Type B pancreatic cell (in vitro differentiated cells): ENCODE measurements at places on chromosomes 3 and 15. TPM values are rescaled to one million over a fixed set of nuclear protein-coding genes. Genes with fewer than 3 reads are reported as not detected.

DPPA4 gene
- 1.5 and 14.9 TPM in 2 replicates for total RNA-seq

DLL4 gene
- total RNA-seq, result 2.9 and 5.9 TPM in 2 replicates

TGM5 gene
- 0.22 and 0.71 TPM in 2 replicates for total RNA-seq

ZDHHC23 gene
- total RNA-seq, result 8.1 and 8.5 TPM in 2 replicates

RLBP1 gene
- not detected in 2 replicates for total RNA-seq

STARD9 gene
- 1.2 and 13.7 TPM in 2 replicates for total RNA-seq

TLE3 gene
- total RNA-seq, result 109 and 185 TPM in 2 replicates

MED12L gene
- 3.2 and 6.4 TPM in 2 replicates for total RNA-seq

BFSP2 gene
- total RNA-seq, result not detected in 2 replicates

KLF15 gene
- total RNA-seq, result 2.4 and 7.9 TPM in 2 replicates

SLC22A13 gene
- 0.60 and 0.79 TPM in 2 replicates for total RNA-seq

WDR76 gene
- total RNA-seq, result 5.7 and 16.9 TPM in 2 replicates

- no peak for DNase-seq
These were observed 10.9 kb downstream of the RARB start for GRCh38 chr3:25438791-25439555.

DNA sequence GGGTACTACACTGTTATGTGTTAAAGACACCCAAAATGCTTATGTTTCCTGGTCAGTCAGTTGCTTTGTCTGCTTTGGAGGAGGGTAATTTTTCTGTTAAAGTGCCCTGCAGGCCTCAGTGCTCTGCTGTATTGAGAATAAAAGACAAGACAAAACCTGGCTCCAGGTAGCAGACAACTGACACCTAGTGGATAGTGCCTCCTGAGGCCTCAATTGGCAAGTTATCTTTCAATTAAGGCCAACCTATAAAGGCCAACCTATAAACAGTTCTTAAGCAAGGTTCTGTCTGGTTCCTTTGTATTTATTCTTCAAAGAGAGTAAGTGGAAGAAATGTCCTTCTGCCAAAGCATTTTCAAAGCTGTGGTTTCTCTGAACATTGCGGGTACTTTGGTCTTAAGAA lies 773.8 kb downstream of the MECOM start:
- no peak for DNase-seq

GRCh38 chr15:90708516-90708915 lies 8.6 kb upstream of the BLM start:
- no peak for DNase-seq

- DNase-seq, result no peak
These were observed 10.5 kb downstream of the KIF15 start for GRCh38 chr3:44772099-44772442.

DNA sequence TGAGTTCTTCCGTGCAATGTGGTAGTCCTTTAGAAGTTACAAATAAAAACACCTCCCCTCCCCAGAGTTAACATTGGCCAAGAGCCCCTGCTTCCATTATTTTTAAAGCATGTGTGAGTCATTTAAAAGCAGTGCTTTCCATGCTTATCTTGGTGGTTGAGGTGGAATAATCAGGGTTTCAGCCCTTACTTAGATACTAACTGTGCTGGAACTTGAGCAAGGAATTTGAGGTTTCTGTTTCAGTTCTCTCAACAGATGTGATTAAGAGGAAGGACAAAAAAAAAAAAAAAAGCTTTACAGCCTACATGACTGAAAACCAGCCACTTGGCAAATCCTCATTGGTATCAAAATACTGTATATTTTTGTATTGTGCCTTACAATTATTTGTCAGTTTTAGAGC lies 64.5 kb downstream of the CGNL1 start:
- no peak for DNase-seq

- DNase-seq, result no peak
These were observed 265.4 kb downstream of the VPS13C start for GRCh38 chr15:61794881-61795280.

DNA sequence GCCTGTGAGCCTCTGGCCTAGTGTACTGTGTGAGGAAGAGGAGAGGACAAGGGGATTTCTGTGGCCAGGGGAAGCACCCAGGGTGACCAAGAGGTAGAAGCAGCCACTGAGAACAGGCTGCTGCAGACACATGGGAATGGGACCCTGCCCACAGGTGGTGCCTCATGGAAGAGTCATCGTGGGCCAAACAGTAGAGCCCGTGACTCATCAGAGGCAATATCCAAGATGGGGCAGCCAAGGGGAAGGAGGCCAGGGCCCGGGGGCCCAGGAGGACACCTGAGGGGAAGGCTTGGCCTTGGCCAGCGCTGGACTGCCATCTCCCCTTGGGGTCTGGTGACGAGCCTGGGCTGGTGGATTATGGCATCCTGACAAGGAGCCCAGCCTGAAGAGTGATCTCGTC lies 275.0 kb upstream of the LYSMD4 start:
- no peak for DNase-seq

GRCh38 chr3:102481050-102481449 lies 46.2 kb downstream of the ZPLD1 start:
- no peak for DNase-seq

GRCh38 chr3:167829071-167829470 lies 93.5 kb downstream of the SERPINI1 start:
- no peak for DNase-seq

- no peak for DNase-seq
These were observed 987.9 kb downstream of the NTRK3 start for GRCh38 chr15:87268675-87269074.

DNA sequence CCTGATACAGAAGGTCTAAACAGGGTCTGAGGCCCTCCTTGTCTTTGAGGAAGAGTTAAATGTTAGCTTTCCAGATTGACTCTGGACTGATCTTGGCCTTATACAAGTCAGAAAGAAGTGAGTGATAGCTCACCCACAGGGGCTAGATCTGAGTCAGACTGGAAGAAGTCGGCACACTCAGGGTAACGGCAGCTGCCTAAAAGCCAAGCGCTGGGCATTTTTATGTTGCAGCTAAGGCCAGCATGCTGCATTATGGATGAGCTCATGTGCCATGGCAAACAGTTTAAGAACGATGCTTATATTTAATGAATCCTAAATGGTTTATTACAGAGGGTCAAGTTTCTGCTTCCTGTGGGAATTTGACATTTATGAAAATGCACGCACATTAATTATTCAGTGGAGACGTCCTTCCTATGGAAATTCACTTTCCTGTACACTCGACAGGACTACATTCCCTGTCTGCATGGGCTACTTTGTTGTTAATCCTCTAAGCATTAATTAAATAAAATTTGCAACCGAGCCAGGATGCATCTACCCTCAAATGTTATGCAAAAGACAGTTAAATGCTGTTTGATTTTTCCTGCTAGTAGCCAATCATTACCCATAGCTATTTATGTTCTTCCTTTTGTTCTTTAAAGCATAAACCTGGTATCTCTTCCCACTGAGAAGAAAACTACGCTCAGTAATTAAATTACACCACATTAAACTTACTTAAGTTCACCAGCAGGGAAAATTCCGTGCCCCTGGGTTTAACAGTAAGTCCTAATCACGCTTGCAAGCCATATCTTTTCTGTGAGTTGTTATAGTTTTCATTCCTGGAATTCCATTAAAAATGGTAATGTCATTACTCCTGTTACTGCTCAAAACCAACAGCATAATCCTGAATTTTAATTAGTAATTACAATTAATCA lies 762.7 kb upstream of the CFAP20DC start:
- DNase-seq, result no peak

DNA sequence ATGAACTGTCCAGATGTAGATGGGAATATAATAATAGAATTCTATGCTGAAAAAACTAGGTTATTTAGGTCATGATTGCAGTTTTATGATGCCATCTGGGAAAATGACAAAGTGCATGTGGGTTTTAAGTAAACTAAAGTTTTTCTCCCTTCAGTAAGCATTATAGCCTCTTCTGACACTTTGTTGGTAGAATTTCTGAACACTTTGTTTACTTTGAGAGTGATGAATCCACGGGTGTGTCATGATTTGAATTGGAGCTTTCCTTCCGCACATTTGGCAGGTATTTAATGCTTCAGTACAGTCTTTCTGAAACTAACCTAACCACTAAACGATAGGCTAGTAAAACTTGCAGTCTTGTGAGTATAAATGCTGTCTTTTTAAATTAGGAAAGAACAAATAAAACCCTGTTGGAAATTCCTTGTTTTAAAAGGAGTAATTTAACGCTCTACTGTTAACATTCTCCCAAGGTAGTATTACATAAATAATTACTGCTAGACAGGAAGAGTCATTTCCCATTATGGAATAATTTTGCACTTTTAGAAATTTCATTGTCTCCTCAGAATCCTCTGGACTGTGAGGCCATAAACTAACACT lies 7.0 kb downstream of the FILIP1L start:
- DNase-seq, result no peak

- DNase-seq, result no peak
These were observed 15.8 kb downstream of the XXYLT1 start for GRCh38 chr3:195255176-195255500.

GRCh38 chr3:195908694-195909581 lies 587 bp upstream of the TNK2 start:
- DNase-seq, result no peak

GRCh38 chr3:50534681-50535330 lies 31.4 kb upstream of the CACNA2D2 start:
- DNase-seq, result no peak

- no peak for DNase-seq
These were observed 37.2 kb downstream of the TRIM42 start for GRCh38 chr3:140715035-140715434.

GRCh38 chr3:124510290-124510689 lies 220.0 kb upstream of the UMPS start:
- DNase-seq, result no peak

- no peak for DNase-seq
These were observed 390.0 kb upstream of the NR2F2 start for GRCh38 chr15:95940431-95940985.

GRCh38 chr15:89384176-89384604 lies 49.6 kb upstream of the POLG start:
- DNase-seq, result no peak

- DNase-seq, result no peak
These were observed 75.4 kb downstream of the REC114 start for GRCh38 chr15:73518180-73518862.

- DNase-seq, result no peak
These were observed 19.7 kb downstream of the FAM107A start for GRCh38 chr3:58557491-58557890.

GRCh38 chr3:140586311-140586710 lies 91.6 kb upstream of the TRIM42 start:
- no peak for DNase-seq
